ENCODE measurements at places on chromosomes 2 and 18. TPM values are rescaled to one million over a fixed set of nuclear protein-coding genes. Genes with fewer than 3 reads are reported as not detected.

GRCh38 chr2:69092857-69093256 lies 79.9 kb downstream of the ANTXR1 start:
- no peak for DNase-seq

DNA sequence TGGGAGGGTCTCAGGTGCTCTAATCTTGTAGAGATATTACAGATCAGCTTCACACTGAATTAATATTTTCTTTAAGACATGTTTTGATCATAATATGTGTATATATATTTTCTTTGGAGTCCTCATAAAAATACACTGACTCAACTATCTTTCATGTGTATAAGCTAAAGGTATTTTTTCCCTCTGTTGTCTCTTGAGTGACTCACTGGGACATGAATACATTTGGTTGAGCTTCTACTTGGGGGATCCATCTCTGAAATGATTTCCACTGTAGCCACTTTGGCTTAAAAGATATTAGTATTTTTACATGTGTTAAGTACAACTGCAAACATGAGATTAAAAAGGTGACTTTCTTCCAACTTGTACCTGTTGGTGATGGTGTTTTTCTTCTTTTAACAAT lies 140.8 kb downstream of the TTN start:
- no peak for DNase-seq

- DNase-seq: no peak
Observed at GRCh38 chr2:43034242-43034619, 192.2 kb downstream of the ZFP36L2 start.

- DNase-seq: no peak
Observed at GRCh38 chr2:75728614-75729419, 18.1 kb upstream of the GCFC2 start.

- DNase-seq: no peak
Observed at GRCh38 chr2:66805016-66805865, 370.3 kb downstream of the MEIS1 start.

DNA sequence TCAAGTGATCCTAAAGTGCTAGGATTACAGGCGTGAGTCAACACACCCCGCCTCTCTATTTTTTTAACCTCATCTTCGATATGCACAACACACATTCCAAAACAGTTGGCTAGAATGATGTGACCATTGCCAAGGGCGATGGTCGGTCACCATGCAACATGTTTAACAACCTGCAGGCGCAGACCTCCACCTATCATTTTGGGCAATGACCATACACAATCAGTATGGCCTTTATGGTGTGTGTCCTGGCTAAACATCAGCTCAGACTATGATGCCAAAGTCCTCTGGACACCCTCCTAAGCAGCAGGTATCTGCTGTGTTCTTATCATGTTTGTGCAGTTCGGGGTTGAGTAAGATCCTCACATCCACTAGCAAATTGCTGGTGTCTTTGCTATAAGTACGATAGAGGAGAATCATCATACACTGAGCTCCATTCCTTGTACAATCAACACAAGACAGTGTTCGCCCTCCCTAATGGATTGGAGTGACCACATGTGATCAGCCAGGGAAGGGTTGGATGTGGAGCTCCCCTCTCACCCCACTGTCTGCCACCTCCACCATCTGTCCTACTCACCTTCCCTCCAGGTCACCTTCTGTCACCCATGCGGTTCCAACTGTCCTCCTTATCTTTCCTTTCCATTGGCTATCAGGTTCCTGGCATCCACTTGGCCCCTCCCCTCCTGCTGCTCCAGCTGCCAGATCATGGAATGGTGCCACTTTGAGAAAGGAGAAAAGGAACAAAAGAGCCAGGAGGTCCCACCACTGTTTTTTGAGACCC lies 7.9 kb upstream of the RNF152 start:
- DNase-seq: no peak

DNA sequence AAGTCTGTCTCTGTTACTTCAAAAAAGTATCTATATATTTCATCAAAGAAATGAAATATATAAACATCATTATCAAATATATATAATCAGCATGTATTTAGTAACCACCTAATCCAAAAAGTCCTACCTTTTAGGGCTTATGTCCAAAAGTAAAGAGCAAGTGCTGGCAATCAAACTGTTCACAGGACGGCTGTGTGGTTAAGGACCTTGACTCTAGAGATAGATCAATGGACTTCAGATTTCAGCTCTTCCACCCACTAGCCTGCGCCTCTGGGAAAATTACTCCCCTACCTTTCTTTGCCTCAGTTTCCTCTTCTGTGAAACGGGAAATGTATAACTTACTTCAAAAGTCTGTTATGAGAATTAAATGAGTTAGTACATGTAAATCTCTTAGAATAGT lies 29.4 kb downstream of the SATB2 start:
- no peak for DNase-seq

DNA sequence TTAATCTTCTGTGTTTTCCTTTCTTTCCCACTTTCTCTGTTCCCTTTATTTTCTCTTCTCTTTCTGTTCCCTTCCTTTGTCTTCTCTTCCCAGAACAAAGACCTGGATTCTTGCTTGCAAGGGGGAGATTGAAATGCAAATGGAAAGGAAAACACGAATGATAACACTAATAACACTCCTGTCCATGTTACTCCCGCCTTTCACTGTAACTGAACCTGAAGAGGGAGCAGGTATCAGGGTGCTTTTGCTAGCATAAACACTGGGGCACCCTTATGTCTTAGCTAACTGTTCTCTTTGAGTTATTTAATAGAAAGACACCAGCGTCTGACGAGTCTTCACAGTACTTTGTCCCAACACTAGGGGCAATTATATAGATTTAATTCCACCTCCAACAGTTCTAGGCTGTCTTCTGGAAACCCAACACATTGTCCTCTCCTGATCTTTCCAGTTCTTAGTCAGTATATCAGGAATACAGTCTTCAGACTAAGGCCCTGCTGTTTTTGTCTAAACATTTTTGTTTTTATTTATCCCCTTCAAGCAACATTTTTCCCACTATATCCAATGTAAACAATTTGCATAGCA lies 99.2 kb downstream of the PTPRM start:
- DNase-seq: no peak

- no peak for DNase-seq
Observed at GRCh38 chr2:85865539-85866164, 23.1 kb downstream of the ST3GAL5 start.

- no peak for DNase-seq
Observed at GRCh38 chr2:223282221-223282620, 230.2 kb downstream of the KCNE4 start.

DNA sequence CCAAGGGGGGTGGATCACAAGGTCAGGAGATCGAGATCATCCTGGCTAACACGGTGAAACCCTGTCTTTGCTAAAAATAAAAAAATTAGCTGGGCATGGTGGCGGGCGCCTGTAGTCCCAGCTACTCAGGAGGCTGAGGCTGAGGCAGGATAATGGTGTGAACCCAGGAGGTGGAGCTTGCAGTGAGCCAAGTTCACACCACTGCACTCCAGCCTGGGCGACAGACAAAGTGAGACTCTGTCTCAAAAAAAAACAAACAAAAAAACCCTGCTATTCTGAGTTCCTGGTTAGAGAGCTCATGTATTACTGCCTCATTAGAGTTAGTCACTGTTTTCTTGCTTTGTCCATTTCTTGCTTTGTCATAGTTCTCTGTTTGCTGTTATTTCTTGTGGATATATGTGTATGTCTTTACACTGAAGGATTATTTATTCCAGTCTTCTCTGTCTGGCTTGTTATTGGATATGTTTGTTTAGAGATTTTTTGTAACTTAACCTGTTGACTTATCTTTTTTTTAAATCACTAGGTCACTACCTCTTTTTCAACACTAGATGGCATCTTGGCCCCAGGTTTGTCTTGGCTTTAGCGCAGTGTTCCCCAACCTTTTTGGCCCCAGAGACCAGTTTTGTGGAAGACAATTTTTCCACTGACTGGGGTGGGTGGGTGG lies 17.0 kb downstream of the TTLL4 start:
- no peak for DNase-seq

DNA sequence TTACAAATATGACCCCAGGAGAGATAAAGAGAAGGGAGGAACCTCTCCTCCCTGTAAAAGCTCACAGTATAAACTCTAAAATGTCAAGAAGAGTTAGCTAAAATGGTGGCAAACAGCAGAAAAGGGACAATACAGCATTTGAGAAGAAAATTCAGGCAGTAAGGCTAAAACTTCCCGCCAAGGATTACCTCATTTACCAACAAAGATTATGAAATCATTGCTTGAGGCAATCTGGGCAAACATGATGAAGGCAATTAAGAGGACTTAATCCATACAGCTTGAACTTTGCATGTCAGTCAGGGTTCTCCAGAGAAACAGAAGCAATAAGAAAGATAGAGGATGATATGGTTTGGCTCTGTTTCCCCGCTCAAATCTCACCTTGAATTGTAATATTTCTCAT lies 81.4 kb downstream of the CMPK2 start:
- no peak for DNase-seq

DNA sequence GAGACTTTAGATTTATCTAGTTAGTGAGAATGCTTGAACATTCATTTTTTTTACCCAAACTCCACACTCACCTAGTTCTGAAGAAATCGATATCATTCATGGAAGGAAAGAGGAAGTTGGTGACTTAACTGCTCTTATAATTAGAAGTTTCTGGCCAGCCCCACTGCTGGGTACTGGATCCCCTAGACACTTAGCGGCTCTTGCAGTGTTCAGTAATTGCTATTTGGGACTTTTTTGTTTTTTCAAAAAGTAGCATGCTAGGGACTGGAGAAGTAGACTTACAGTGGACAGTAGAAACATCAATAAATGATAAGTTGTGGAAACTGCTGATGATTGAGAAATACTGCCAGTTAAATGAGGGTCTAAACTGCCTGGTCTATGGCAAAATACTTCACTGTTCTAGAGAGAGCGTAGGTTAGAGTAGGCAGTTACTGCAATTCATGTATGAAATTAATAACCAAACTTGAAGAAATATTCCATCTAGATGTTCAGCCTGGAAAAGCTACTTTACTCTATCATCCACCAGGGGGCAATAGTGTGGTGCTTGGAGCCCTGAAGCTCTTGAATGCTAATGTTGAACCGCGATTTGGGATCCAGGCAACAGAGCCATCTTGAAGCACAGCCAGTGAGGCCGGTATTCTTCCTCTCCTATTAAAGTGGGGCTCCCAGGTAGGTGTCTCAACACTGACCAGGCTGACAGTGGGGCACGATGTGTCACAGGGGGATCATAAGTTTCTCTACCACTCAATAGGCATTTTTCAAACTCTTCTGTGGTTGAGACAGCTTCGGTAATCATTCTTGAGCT lies 146.1 kb upstream of the SESTD1 start:
- no peak for DNase-seq

DNA sequence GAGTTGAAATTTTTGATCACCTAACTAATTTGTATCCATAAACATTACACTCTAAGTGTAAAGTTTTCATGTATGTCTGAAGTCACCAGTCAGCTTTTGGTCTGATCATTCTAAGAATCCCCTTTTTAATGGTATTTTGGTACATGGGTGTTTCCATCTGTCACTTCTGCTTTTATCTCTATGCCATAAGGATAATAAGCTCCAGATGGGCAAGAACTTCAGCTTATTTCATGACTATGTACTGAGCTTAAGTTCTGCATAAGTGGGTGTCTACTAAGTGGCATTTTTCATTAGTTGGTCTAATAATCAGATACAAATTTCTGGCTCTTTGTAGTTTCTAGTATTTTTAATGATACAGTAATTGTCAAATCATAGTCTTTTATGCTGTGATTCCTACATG lies 20.4 kb downstream of the UBXN4 start:
- no peak for DNase-seq

GRCh38 chr2:12539776-12540562 lies 176.8 kb upstream of the TRIB2 start:
- DNase-seq: no peak

DNA sequence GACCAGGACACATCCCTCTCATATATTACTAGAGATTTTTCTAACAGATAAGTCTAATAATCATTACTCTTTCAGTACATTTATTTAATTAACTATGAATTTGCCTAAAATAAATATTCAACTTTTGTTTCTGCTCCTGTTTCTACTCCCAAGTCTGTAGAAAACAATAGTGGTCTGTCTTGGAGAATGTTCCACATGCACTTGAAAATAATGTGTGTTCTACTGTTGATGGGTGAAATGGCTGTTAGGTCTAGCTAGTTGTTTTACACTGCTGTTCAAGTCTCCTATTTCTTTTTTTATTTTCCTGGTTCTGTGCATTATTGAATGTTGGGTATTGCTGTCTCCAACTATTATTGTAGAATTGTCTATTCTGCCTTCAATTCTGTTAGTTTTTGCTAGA lies 47.2 kb downstream of the SPOPL start:
- DNase-seq: no peak

- DNase-seq: no peak
Observed at GRCh38 chr2:182682210-182682609, 33.8 kb upstream of the DNAJC10 start.

DNA sequence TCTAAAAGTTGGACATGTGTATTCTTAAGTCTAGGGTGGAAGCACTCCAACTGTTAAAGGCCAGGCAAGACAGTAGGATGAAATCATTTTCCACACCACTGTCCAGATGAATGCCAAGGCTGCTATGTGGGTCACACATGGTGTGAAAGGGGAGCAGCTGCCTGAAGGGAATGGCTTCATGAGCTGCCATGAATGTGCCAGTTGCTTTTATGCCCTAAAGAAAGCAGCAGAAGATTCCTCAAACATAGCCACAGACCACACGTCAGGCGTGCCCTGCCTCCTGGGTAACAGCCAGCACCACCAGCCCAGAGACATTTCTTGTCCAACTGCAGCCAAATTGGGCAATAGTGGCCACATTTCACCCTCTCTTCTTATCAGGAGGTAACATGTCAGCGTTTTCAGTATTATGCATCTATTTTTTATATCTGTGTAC lies 130.2 kb downstream of the MTCL1 start:
- DNase-seq: no peak

The KCNG3 gene
- 1.6 TPM for total RNA-seq

The CIDEA gene
- 17.5 TPM for total RNA-seq

The DSEL gene
- total RNA-seq: 3.6 TPM

The CTAGE1 gene
- total RNA-seq: not detected

The TGIF1 gene
- total RNA-seq: 117 TPM

The EDAR gene
- total RNA-seq: 4.3 TPM

The FHOD3 gene
- total RNA-seq: 18.7 TPM

The CYRIA gene
- 3.6 TPM for total RNA-seq

The RNF144A gene
- 20.4 TPM for total RNA-seq

The NEMP2 gene
- 3.4 TPM for total RNA-seq

The LONRF2 gene
- total RNA-seq: 2.2 TPM
